ENCODE measurements at places on chromosomes 5 and 9.

- DNase-seq = no peak
Measured at GRCh38 chr5:126896170-126896702, 119.3 kb downstream of the LMNB1 start.

GRCh38 chr5:95072281-95072680, 212.6 kb downstream of the MCTP1 start:
- no peak for DNase-seq

DNA sequence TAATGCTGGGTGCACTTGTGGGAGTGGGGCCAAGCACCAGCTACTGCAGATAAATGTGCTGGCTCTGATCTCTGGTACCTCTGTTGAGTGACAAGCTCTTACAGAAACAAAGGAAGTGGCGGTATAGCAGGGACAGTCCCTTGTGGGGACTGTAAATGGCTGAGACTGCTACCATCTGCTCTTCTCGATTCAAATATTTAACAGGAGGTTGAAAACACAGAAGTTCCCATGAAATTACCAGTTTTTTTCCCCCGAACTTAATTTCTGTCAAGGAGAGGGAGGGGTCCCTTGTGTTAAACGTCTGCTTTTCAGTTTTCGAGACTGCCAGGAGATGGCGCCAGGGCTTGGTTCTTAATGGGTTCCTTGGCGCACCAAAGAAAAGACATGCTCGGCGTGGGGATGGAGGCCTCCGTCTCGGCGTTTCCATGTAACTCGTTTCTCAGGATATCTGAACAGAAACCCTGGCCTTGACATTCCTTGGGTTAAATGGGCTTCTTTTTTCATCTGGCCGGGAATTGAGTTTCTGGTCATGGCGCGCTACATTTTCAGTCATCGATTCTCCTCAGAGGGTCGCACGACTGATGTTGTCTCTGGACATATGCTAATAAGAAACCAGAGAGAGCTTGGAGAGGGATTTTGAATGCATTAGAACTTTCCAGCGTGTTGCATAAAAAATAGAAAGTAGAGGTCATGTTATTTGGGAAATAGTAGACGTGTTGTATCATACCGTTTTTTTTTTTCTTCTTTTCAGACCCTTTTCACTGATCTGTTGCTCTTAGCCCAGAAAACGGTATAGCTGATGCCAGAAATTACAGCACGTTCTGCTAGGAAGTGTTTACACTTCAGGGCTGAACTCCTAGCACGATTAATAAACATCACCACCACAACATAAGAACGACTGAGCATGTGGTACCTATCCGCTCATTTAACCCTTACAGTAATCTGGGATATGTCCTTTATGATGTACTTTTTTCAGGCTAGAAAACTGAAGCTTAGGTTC, 64.0 kb downstream of the CARTPT start:
- peak; percentile 52 for DNase-seq

DNA sequence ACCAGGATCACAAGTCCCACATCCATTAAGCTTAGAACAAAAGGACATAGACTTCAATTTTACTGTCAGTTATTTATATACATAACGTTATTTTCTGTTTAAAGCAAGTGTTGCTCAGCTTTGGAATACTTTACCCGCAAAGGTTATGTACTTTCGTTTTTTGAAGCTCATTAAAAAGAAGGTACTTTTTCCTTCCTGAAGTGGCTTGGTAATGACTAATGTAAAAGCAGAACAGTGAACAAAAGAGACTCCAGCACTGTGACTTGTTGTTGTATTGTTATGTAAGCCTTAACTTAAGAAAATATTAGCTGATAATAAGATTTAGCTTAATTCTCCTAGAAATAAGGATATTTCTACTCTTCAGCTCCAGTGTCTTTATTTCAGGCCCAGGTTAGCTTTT, 97.3 kb upstream of the SLCO6A1 start:
- no peak for DNase-seq

DNA sequence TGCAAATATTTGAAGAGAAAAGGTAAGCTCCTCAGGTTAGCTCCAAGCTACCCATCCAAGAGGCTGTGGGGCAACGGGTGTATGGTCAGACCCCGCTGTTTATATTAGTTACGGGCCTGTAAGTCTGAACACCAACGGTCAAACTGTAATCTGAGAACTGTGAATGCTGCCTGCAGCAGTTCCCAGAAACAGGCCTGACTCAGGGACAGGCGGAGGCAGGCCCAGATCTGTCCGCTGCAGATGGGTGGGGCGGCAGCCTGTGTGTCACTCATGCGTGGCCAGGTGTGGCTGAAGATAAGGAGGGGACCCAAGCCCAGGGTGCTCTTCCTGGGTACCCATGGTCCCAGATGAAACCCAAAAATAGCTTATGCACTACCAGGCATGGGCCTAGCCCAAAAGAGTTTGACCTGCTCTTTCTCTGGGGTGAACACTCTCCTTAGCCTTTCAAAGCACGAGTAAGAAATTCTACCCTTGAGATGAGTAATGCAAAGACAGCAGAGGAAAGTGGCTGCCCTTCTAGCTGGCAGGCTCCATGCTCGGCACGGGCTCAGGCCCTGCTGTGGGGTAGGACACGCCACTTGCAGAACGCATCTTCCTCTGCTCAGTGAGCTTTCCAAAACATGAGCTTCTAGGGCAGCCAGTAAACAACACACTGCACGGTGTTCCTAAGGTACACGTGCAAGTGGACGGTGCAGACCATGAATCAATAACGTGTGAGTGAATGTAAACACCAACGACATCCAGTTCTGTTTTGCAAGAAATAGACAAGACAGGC, 9.1 kb downstream of the UBAC1 start:
- no peak for DNase-seq

DNA sequence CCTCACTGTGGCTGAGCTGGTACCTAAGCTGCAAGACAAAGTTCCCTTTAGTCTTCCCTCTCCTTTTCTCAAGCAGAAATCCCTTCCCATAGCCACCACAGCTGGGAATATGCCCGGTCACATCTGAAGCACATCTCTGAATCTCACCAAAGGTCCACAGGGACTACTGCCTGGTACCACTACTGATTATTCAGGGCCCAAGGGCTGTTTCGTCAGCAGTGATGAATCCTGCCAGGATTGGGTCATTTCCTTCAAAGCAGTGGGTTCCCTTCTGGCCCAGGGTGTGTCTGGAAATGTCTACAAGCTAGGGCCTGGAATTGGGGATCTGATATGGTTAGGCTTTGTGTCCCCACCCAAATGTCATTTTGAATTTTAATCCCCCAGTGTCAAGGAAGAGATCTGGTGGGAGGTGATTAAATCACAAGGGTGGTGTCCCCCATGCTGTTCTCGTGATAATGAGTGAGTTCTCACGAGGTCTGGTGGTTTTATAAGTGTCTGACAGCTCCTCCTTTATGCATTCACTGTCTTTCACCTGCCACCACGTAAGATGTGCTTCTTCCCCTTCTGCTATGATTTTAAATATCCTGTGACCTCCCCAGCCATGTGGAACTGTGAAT, 83.2 kb upstream of the FST start:
- no peak for DNase-seq

DNA sequence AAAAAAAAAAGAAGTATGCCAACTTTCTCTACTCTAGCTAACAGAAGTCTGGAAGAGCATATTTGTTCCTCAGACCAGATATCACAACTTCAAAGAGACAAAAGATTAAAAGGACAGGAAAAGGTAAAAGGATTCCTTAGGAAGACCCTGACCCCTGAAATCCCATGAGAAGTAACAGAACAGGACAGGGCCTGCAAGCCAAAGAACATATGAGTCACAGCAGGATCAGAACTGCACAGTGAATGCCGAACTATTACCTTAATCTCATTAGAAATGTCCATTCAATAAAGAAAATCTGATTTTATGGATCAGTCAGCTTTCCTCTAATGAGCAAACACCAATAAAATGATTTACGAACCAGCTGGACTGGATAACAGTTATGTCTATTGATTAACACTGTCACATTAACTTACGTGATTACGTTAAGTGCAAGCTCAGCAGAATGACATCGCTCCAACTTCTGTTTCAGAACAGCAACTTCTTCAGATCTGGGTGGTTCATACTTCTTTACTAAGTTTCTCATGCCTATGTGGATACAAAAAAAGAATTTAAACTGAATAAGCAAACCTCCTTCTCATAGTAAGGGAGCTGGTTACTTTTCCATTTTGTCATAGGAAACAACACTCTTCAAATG, 13.6 kb downstream of the CCNH start:
- DNase-seq = no peak

DNA sequence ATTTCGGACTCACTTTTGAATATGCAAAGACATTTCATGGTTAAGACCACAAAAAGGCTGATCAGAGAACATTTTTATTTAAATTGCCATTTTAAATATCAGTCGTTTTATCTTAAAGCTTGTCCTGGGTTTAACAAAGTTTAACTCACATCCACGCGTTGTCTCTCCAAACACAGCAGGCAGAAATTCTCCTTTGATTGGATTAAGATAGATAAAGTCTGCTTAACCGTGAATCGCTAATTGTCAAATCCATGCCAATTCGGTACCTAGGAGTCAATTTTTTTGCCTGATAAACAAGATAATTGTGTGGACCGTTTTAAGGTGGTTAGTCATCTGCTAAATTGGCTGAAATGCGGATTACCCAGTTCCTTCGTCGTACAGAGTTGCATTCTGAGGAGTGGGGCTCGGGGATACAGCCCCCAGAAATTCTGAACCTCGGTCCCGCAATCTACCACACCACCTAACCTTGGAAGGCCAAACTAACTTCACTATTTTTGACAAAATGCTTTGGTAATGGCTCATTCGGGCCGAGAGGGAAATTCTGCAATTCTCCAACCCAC, 665 bp upstream of the BTF3 start:
- DNase-seq = no peak

DNA sequence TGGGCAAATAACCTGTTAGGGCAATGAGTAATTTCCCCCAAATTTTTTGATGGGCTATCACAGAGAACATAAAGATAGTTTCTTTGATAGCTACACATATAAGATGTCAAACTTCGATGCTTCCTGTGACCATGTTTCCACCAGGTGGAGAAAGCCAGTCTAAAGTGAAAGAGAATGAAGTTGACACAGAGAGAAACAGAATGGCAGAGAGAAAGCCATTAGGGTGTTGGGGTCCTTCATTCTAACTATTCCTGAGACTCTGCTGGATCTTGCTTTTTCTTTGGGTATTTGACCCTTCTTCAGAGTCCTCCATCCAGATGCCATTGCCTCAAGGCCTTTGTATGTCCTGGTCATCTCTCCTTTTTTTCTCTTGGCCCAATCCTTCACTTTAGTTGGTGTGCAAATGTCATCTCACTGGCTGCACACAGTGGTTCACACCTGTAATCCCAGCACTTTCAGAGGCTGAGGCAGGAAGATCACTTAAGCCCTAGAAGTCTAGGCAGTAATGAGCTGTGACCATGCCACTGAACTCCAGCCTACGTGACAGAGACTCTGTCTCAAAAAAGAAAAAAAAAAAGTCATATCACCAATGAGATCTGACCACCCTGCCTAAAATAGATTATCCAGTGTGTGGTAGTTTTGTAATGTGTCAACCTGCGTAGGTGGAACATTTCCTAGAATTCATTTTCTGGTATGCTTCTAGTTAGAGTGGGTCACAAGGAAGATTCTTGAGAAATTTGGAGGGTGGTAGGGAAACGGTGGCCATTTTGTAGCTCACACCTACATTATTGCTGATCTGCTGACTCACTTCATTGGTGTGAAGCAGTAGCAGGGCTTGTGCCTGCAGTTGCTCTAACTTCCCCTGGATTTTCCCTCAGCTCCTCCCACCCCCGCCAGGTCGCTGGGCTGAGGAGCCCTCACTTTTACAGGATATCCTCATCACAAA, 20.8 kb upstream of the KIF2A start:
- DNase-seq = peak; percentile 72

DNA sequence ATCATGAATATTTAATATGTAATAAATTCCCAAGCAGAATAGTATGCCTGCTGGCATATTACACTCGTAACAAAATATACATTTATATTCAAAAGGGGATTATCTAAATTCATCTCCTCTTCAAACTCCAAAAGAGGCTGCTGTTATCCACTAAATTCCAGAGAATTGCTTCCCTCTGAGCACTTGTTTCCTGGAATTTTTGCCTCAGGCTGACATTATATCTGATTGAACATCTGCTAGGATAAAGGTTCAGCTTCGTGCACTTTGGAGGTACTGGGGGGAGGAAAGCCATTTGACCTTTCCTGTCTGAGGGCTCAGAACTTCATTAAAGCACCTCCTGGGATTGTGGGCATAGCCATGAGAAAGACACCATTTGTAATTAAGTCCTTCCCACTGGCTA, 4.3 kb upstream of the HAPLN1 start:
- DNase-seq = no peak

DNA sequence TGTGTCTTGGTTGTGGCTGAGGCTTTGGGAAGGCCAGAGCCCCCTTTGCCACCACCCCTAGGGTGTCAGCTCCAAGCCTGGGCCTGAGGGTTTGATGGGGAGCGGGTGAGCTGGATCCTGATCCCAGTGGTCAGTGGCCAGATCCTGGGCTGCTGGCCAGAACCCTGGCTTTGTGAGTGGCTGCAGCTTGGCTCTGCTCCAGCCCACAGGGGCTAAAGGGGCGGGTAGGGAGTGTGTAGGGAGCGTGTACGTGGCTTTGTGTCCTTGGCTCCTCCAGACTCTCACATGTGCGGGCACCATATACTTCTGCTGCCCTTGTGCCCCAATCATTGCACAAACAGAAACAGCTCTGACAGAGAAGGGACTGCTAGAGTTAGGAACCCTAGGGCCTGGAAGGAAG, 1.2 kb upstream of the IL11RA start:
- no peak for DNase-seq

DNA sequence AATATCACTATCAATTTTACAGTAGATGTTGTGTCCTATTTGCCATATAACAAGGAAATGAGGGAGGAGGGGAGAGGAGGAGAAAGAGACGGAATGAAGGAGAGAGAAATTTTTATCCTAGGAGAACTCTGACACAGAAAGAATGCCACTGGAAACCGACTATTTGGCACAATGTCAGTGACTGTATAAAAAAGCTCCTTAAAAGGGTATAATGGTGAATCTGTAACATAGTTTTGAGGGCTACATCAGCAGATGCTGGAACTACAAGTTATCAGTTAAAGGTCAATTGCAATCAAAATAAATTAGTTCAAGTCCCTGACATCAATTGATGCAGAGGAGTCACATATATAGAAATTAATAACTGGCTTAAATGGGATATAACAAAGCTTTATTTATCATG, 5.7 kb downstream of the EDIL3 start:
- DNase-seq = no peak

DNA sequence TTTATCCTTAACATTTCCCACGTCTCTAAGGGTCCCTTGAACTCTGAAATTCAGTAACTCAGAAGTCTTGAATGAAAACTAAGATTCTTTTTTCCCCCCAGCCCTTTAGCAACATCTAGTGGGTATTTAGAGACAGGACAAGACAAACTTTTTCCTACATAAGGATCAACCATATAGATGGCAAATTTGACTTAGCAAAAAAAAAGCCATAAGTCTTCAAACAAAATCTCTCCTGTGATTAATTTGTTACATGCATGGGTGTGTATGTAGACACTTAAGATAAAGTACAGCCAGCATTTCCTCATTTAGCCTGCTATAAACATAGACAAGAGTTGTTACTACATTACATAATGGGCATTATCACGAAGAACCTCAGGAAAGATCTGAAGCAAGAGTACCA, 29.1 kb upstream of the ANKRD31 start:
- no peak for DNase-seq

Data from stimulated activated CD4-positive, alpha-beta T cell treated with anti-CD3 and anti-CD28 coated beads, Interleukin-12 subunit alpha, Interleukin-12 subunit beta, amount 100 ng/mL, for 48 hours (primary cell).